Globus pallidus (tissue), 1 donor: ENCODE measurements at places on chromosomes 4 and X.
A peak's percentile ranks its signal among the peaks of the same experiment; 100 is the strongest.

- DNase-seq, result no peak
Measured at GRCh38 chr4:39320381-39321115, 45.6 kb downstream of the RFC1 start.

GRCh38 chr4:107366016-107366735 is 330.1 kb upstream of the DKK2 start:
- DNase-seq, result no peak

DNA sequence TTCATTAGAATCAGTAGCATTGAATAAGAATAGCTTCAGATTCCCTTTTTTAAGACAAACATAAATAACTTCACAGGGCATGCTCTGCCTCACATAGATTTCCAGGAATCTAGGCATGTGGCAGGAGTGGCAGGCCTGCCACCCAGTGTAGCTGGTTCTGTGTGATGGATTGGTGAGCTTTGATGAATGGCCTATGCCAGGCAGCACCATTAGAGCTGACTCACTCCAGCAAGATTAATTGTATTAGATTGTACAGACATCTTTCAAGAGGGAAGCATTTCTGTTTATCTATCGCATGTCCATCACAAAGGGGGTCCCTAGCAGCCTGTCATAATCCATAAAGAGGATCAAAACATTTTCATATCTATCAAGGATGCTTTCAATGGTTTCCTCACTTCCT is 71.9 kb downstream of the NAA11 start:
- DNase-seq, result no peak

GRCh38 chrX:154603438-154604430 is 15.3 kb downstream of the CTAG1B start:
- no peak for DNase-seq

DNA sequence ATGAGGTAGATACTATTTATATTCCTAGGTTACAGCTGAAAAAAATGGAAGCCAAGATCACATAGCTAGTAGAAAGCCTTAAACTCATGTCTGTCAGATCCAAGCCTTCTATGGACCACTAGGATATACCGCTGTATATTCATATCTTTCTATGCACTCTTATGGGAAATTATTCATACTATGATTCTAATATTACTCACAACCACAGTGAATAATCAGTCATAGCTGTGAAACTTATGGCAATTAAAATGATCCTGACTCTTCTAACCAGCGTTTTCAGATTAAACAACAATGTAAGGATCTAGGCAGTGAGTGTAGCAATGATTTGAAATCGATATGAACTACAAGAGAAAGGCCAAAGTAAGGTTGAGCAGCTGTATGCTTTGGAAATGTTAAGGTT is 111.0 kb downstream of the RASGEF1B start:
- DNase-seq, result no peak

GRCh38 chr4:53551958-53552357 is 39.3 kb downstream of the LNX1 start:
- no peak for DNase-seq

- no peak for DNase-seq
Measured at GRCh38 chr4:828641-829271, 2.8 kb upstream of the CPLX1 start.

- DNase-seq, result no peak
Measured at GRCh38 chr4:142656178-142656577, 189.9 kb downstream of the INPP4B start.

DNA sequence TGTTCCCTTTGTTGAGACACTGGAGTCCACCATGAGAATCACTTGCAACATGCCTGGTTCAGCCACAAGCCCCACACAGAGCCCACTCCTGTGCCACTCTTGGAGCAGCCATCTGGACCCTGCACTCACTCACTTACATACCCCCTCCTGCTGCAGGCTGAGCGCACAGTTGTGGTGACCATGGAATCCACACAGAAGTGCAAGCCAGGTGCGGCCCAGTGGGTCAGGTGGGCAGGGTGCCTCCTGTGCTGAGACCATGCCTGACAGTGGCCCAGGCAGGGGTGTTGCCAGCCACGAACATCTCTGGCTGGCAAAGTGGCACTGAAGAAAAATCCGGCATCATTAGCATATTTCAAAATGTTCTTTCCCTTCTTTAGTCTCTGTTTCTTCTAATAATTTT is 17.4 kb upstream of the CXorf51A start:
- DNase-seq, result no peak

GRCh38 chr4:10872833-10873517 is 188.4 kb upstream of the CLNK start:
- no peak for DNase-seq

GRCh38 chr4:954211-955020 is 19.0 kb downstream of the DGKQ start:
- no peak for DNase-seq

GRCh38 chrX:134948333-134949241 is 42.2 kb upstream of the SMIM10 start:
- DNase-seq, result no peak

DNA sequence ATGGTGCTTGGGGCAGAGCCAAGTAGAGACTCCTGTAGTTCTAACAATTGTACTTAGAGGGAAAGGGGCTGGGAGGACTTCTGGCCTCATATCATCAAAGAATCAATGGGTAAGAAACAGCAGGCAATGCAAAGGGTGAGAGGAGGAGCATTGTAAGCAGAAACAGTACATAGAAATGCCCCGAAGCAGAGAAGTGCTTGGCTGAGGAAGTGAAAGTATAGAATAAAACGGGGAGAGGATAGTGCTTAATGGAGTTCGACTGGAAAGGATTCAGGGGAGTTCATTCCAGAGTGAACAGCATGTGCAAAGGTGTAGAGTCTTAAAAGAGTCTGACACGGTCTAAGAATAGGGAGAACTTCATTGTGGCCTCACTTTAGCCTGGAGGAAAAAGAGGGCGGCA is 103.0 kb downstream of the SYNPO2 start:
- DNase-seq, result no peak

GRCh38 chr4:17797808-17798207 is 12.7 kb downstream of the DCAF16 start:
- no peak for DNase-seq

GRCh38 chrX:44234116-44234515 is 109.4 kb downstream of the EFHC2 start:
- no peak for DNase-seq

DNA sequence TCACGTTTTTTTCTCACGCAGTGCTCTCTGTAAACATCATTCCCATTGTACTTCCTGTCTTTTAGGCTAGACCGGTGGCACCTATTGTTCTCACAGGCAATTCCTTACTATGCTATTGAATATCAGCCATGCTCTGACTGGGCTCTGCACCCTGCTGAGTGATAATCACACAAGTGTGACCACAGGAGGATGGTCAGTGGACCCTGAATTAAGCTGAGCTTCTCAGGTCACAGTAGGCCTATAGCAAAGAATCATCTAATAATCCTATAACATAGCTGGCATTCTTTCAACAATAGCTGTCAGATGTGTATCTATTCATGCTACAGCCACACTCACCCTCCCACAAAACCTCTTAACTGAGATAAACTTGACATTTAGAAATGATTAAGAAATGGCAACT is 2399.8 kb upstream of the TENM3 start:
- DNase-seq, result no peak

DNA sequence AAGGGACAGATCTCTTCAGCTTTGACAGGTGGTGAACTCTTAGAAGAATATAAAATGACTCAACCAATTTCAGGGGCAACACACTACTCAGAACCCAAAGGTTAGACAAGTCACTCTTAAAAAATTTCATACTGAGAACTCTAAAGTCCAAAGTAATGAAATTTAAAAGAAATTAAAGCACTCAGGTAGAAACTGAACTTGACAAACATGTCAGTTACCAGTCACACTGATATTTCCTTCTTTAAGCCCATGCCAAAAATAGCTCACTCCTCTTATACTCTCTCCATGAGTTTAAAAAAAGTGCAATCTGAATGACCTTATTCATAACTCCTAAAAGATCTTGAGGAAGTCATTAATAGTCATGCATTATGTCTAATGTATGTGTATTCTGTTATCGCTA is 40.3 kb downstream of the AMMECR1 start:
- no peak for DNase-seq

- no peak for DNase-seq
Measured at GRCh38 chr4:156800463-156800862, 171.1 kb downstream of the PDGFC start.

DNA sequence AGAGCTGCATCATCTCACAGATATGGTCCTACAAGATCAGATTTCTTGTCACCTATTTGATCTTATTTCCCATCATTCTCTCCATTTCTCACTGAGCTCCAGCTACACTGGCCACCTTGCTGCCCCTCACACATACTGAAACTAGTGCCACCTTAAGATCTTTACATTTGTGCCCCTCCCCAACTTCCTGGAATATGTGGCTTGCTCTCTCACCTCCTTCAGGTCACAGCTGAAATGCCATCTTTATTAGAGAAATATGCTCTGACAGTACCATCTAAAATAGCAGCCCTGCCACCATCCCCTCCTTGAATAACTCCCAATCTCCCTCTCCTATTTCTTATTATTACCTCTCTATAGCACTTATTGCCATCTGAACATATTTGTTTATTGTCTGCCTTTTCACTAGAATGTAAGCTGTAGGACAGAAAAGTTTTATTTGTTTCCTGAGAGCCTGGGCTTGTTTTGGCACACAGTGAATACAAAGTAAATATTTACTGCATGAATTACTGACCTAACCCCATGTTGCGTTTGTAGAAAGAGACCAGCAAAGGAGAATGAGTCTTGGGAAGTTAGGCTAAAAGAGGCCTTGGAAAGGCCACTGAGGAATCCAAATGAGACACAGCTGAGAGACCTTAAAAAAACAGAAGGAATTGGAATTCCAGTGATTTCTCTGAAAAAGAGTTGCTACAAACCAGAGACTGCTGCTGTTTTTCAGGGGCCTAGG is 22.7 kb downstream of the DYNLT3 start:
- no peak for DNase-seq

DNA sequence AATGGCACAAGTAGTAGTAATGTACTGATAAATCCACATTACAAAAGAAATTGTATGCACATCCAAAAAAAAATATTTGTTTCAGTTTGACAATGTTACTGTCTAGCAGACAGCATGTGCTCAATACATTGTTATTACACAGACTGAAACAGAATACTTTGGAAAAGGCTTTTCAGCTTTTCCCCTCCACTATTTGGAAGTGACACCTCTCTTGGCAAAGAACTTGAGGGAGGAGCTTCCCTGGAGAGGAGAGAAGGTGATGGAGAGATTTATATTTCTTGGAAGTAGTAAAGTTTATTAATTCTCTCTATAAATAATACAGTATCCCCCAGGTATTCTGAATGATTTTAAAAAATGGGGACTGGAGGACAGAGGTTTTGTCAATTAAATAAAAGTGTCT is 131.8 kb downstream of the SCFD2 start:
- no peak for DNase-seq

DNA sequence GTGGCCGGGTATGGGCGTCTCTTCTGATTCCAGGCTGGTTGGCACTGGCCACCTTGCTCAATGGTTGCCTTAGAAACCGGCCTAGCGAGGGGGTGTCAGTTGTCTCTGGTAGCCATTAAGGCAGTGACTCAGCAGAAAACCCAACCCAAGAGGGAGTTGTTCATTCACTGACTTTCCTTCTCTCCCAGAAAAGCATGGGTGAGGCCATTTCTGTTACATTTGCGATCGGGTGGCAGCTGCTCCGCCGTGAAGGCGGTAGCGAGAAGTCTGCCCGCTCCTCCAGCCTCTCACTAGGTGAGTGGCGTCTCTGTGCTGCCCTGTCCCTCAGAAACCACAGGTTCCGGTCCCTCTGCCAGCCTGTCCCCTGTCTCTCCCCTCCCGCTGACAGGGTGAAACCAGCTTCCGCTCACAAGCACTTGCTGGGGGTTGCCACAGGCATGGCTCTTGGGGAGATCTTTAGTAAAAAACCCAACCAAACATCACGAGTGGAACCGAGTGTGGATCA is 17.4 kb downstream of the IRAK1 start:
- peak; percentile 26 for DNase-seq

GRCh38 chr4:121308328-121308663 is 72.5 kb downstream of the QRFPR start:
- no peak for DNase-seq

DNA sequence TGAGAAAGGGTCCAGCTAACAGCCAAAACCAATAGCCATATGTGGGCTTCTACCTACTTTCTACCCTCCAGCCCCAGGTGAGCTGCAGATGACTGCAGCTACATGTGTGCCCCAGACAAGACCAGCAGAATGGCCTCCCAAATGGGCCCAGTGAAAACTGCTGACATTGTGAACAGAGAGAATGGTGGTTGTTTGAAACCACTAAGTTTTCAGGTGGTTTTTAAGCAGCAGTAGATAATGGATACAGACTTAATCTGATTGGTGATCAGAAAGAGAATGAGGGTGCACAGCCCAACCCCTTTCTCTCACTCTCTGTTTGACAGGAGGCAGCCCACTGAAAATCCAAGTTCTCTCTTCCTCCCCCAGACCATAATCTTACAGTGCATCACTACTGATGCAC is 42.5 kb upstream of the BBS12 start:
- DNase-seq, result no peak

DNA sequence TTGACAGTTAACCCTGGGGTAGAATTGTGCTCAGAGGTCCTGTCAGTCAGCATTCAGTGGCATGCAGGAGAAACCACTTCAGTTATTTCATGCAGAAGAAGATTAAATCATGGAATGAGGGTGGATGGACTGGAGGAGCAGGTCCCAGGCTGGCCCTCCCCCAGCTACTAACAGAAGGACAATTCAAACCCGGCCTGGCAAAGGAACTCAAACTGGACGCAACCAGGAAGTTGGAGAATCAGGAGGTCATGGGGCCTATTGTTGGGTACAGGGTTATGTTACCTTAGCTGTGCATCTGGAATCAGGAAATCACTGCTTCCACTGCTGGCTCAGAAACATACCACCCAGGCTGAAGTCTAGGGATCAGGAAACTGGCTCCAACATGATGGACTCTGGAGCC is 121.4 kb downstream of the GPAT3 start:
- DNase-seq, result no peak

GRCh38 chr4:4782969-4783368 is 76.5 kb upstream of the MSX1 start:
- DNase-seq, result no peak

DNA sequence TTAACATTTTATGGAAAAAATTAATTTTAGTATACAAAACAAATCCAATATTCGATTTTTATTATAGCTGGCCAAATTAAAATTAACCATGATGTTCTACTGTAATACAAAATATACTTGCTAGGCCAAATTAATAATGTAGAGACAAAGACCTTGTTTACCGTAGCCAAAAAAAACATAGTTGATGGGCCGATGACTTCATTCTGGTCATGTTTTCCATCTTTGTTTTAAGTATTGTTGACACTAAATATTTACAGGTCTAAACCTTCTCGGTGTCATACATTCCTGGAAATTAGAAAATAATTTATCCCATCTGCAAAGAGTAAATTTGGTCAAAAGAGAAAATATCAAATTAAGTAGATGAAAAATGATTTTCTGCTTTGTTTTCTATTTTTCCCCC is 698.5 kb downstream of the GRID2 start:
- no peak for DNase-seq

- DNase-seq, result no peak
Measured at GRCh38 chr4:105113800-105114199, 32.9 kb upstream of the TET2 start.

GRCh38 chrX:49704691-49705404 is 9.1 kb upstream of the PAGE1 start:
- DNase-seq, result no peak

- no peak for DNase-seq
Measured at GRCh38 chr4:25879991-25880651, 17.3 kb upstream of the SEL1L3 start.

GRCh38 chrX:40864972-40865371 is 129.6 kb upstream of the MED14 start:
- DNase-seq, result no peak

GRCh38 chr4:8278009-8278395 is 8.4 kb downstream of the HTRA3 start:
- DNase-seq, result no peak

GRCh38 chr4:163110442-163110841 is 56.2 kb downstream of the NAF1 start:
- DNase-seq, result no peak
